ENCODE measurements at places on chromosomes 11 and 22.

- DNase-seq: no peak
These were observed 1.4 kb downstream of the ADM start for GRCh38 chr11:10305964-10306918.

DNA sequence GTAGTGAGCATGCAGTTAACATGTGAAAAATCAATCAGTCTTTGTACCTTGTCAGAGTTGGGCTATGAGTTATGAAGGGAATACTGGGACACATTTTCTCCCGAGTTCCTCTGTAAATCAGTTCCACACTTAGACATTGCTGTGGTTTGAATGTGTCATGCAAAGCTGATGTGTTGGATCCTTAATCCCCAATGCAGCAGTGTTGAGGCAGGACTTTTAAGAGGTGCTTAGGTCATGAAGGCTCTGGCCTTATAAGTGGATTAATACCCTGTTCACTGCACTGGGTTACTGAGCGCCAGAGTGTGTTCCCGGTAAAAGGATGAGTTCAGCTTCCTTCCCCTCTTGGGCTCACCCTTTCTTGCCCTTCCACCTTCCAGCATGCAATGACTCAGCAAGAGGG lies 742.1 kb upstream of the TENM4 start:
- DNase-seq: no peak

GRCh38 chr11:109034339-109034696 lies 369.4 kb downstream of the DDX10 start:
- no peak for DNase-seq

DNA sequence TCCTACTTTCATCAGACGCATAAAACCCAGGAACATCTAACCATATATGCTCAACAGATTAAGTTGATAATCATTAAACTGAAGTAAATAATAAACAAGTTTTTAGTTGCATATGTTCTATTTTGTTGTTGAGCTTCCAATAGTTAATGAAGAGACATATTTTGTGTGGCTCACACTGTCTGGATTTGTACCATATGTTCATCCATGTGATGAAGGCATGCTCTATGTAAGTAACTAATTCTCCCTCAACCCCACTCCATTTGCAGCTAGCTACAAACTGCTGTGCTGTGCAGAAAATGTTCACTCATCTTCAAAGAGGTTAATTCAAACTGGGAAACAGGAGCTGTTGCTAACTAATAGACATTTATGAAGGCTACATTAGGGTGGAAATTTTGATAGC lies 589.7 kb upstream of the LRRC4C start:
- DNase-seq: no peak

GRCh38 chr11:72226701-72227100 lies 2.1 kb downstream of the INPPL1 start:
- DNase-seq: no peak

GRCh38 chr11:73648571-73649046 lies 2.2 kb downstream of the PLEKHB1 start:
- no peak for DNase-seq

DNA sequence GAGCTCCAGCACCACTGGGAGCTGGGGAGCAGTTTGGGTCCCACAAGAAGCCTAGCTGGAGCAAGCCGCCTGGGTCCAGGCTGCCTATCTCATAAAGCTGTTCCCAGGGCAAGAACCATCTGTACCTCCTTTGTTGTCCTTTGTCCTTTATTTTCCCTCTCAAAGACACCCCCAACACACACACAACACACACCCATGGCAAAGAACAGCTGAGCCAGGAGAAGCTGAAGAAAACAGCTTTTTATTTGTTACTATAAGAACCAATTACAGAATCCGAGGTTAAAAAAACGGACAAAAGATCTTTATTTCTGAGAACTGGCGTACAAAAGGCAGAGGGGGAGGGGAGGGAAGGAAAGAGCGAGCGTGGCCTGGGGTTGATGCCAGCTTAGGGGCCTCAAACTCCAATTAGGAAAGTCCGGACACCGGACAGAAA lies 1.7 kb upstream of the TUT1 start:
- no peak for DNase-seq

- DNase-seq: no peak
These were observed 852 bp downstream of the TRAF6 start for GRCh38 chr11:36509201-36509639.

GRCh38 chr11:120316880-120317688 lies 8.0 kb upstream of the TLCD5 start:
- DNase-seq: peak; percentile 36

Data from DMS153 (cell line).